ENCODE measurements at places on chromosomes 4 and X.

- peak; percentile 57 for DNase-seq
These were observed 32.6 kb downstream of the CCDC158 start for GRCh38 chr4:76388160-76388908.

GRCh38 chr4:148649652-148650331 is 207.6 kb upstream of the NR3C2 start:
- no peak for DNase-seq

- DNase-seq, result no peak
These were observed 34.1 kb downstream of the DLG3 start for GRCh38 chrX:70478526-70479245.

GRCh38 chrX:15056044-15056443 is 182.8 kb downstream of the MOSPD2 start:
- DNase-seq, result no peak

DNA sequence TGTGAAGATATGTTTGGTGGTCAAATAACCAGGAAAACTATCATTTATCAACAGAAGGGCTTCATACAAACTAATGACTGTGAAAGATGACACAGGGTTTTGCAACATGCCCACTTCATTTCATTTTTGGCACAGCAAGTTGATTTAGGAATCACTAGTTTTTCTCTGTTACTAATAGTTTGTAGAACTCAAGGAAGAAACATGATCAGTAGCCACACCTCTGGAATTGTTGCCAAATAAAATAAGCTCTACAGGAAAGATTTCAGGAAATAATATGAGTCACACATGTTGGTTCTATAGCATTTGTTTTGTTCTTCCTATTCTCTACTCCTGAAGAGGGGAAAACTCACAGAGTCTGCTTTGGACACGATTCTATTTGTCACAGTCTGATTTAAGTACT is 255.4 kb downstream of the TLL1 start:
- no peak for DNase-seq

DNA sequence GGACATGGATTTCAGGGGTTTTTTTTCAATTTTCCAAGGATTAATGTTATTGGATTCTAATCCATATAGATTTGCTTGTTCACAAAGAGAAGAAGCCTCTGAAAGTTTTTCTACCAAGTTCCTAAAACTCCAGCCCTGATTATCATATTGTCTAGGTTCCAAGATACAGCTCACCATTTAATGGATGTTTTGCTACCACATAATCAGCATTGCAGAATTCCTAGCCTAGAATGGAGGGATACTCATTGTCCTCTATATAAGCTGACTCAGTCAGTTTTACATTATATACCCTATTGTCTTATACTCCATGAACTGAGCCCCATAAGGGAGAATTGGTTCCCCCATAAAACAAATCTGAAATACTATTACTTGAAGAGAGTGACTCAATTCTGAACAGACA is 664.7 kb upstream of the FAM241A start:
- no peak for DNase-seq
